ENCODE measurements at places on chromosomes 7 and 10.

DNA sequence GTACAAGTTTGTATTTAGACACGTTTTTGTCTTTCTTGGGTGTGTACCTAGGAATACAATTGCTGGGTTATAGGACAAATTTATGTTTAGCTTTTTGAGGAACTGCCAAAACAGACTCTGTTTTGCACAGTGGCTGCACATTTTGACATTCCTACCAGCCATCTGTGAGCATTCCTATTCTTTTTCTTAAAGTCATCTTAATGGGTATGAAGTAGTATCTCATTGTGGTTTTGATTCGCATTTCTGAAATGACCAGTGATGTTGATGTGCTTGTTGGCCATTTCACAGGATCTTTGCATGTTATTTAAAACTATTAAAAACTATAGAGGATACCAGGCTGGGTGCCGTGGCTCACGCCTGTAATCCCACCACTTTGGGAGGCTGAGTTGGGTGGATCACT lies 32.6 kb upstream of the IL15RA start:
- H3K27me3 ChIP-seq, result no peaks in the 10 kb centered on the region
- no peak for DNase-seq
- H3K4me1 ChIP-seq, result no peaks in the 10 kb centered on the region
- H3K4me3 ChIP-seq, result no peak overlapping the region

DNA sequence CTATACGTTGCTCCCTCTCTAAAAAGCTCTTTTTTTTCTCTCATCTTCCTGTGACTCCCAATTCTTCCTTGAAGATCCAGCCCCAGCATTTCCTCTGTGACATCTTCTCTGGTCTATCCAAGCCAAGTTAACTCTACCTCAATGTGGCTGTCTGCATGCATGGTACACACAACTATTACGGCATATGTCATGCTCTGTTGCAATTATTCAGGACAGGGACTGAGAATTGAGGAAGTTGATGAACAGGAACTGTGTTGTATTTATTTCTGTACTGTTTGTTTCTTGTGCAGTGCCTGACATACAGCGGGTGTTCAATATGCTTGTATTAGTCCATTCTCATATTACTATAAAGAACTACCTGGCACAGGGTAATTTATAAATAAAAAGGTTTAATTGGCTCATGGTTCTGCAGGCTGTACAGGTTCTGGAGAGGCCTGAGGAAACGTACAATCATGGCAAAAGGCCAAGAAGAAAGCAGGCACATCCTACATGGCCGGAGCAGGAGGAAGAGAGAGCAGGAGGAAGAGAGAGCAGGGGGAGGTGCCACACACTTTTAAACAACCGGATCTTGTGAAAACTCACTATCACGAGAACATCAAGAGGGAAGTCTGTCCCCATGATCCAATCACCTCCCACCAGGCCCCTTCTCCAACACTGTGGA lies 6.3 kb downstream of the TRPV5 start:
- no peaks in the 10 kb centered on the region for H3K27me3 ChIP-seq
- H3K27ac ChIP-seq, result no peak overlapping the region
- no peak for DNase-seq
- H3K36me3 ChIP-seq, result no peaks in the 10 kb centered on the region

DNA sequence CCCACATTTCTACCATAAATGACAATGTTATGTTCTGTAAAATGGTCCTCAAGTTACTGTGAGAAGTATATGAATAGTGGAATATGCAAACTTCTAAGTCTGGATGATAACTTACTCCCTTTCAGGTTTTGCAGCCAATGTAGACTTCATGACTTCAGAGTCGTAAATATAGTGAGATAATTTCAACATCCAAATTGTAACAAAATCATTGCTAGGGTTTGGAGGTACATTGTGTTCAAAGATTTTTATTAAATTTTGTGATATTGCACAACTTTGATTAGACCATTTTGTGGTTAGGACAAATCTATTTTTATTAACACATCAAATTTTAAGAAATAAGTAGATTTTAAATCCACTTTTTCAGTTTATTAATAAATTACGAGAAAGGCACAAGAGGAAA lies 270.3 kb downstream of the RNLS start:
- DNase-seq, result no peak
- H3K4me3 ChIP-seq, result no peak overlapping the region
- no peaks in the 10 kb centered on the region for H3K4me1 ChIP-seq
- H3K27me3 ChIP-seq, result no peaks in the 10 kb centered on the region
- no peaks in the 10 kb centered on the region for H3K36me3 ChIP-seq

DNA sequence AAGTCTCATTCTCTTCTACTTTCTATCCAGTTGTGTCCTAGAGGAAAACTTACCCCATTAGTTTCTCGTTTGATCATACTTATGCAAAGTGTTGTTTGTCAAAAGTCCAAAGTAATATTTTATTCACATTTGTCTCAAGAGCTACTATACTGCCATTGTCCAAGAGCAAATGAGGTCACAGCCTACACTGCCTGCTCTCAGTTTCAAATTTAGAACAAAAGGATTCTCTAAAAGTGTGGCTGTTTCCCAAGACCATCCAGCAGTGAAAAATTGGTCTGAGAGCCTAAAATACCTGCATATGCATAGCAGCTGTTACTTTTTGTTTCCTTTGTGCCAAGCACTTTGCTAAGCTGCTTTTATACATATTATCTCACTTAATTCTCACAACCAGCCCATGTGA lies 439.5 kb upstream of the NFE2L3 start:
- DNase-seq, result no peak
- no peaks in the 10 kb centered on the region for H3K27me3 ChIP-seq
- H3K36me3 ChIP-seq, result no peaks in the 10 kb centered on the region
- no peaks in the 10 kb centered on the region for H3K4me1 ChIP-seq

DNA sequence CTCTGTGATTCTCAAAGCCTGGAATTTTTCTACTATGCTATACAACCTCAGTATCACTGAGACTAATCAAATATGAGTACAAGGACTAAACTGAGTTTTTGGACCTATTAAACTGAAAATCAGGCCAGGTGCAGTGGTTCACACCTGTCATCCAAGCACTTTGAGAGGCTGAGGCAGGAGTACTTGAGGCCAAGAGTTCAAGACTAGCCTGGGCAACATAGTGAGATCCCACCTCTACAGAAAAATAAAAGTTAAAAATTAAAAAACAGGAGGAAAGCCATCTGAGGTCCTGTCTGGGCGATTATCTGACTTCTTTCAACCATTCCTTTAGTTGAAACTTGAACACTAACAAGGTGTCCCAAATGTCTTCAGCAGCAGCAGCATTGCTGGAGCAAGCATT lies 7.0 kb downstream of the XRCC2 start:
- no peak for DNase-seq
- no peak overlapping the region for H3K27ac ChIP-seq
- no peaks in the 10 kb centered on the region for H3K4me1 ChIP-seq
- H3K27me3 ChIP-seq, result no peaks in the 10 kb centered on the region

DNA sequence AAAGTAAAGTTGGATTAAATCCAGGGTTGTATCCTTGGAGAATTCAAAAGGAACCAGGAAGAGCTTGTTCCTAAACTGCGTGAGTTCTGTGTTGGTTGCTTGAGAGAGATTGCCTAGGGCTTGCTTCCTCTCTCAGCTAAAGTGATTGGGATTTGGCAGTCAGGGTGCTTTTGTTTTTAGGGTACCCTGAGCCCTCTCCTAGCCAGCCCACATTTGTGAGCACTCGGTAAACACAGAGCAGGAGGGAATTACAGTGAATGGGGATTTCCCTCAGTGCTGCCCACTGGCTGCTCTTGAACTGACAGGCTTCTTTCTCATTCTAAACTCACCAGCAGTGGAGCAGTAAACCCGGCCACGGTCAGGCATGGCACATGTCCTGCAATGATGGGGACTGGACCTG lies 146.9 kb downstream of the TPST1 start:
- DNase-seq, result no peak

DNA sequence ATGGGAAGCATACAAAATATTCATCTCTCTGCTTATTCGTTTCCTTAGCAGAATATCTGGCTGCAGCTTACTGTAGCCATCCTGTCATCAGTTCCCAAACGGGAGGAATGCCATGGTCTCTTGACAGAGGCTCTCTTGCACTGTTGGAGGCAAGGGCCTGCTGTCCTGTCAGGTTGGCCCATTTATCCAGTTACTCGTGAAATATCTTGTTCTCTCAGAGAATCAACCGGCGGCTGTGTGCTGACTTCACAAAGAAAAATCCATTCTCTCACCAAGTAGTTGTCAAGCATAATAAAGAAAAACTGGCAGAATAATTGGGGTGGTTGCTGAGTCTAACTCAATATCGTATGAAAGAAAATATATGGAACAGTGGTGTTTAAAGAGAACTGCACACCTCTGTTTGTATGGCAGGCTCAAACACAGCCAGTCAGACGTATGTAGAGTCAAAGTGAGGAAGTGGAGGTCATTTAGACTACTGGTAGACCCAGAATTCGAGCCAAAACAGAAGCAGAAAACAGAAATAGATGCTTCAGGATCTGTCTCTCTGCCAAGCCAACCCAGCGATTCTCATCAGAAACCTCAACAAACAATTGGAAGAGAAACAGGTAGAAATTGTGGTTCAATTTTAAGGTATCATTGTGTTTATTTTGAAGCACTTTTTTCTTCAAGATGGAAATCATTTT lies 349.2 kb upstream of the PRKCQ start:
- DNase-seq, result no peak
- no peak overlapping the region for H3K27ac ChIP-seq
- no peak overlapping the region for H3K4me3 ChIP-seq
- no peaks in the 10 kb centered on the region for H3K4me1 ChIP-seq
- H3K36me3 ChIP-seq, result no peaks in the 10 kb centered on the region

DNA sequence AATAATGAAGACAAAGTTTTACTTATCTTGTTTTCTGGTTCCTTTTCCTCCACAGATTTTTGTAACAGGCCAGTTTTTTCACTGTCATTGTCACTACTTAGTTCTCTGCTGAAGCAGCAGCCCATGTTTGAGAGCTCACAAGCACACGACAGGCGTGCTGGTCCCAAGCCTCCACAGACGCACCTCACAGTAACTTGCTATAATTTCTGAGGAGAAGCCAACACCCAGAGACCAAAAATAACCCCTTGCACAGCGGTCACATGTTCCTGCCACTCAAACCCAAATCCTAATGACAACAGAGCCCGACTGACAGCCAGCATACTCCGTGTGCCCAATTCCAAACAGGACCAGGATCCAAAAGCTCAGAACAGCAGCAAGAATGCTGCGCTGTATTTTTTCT lies 58.5 kb downstream of the LARP4B start:
- no peak overlapping the region for H3K4me3 ChIP-seq
- no peak for DNase-seq
- no peak overlapping the region for H3K27ac ChIP-seq
- H3K4me1 ChIP-seq, result no peaks in the 10 kb centered on the region
- H3K27me3 ChIP-seq, result no peaks in the 10 kb centered on the region

- no peaks in the 10 kb centered on the region for H3K27me3 ChIP-seq
- H3K4me1 ChIP-seq, result no peaks in the 10 kb centered on the region
- no peak for DNase-seq
- no peak overlapping the region for H3K27ac ChIP-seq
- no peaks in the 10 kb centered on the region for H3K36me3 ChIP-seq
These were observed 152.0 kb downstream of the SVIL start for GRCh38 chr10:29482591-29483431.

GRCh38 chr10:62057359-62057758 lies 155.9 kb downstream of the ARID5B start:
- H3K4me3 ChIP-seq, result no peak overlapping the region
- no peaks in the 10 kb centered on the region for H3K27me3 ChIP-seq
- 0 out of 2 replicates have a peak overlapping the region, but pooled peaks have one; percentile 9 for H3K27ac ChIP-seq
- H3K36me3 ChIP-seq, result peaks cover 16% of the 10 kb centered on the region
- no peak for DNase-seq
- peaks cover 11% of the 10 kb centered on the region for H3K4me1 ChIP-seq

DNA sequence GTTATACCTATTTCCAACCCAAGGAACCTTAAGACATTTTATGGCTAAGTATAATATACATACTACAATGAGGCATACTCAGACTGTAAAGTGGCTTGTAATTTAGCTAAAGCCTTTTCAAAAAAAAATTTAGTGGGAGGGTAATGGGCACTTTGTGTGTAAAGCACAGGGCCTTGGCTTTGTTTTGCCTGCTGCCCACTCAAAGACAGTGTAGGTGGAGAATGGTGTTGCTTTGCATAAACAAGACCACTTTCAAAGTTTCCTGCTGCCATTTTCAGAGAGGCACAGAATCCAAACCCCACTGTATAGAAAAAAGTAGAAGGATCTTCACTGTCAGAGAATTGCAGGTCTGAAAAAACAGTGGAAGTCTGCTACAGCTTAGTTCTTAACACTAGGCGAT lies 21.2 kb upstream of the SLC35B4 start:
- no peak for DNase-seq
- H3K27me3 ChIP-seq, result peaks cover 6% of the 10 kb centered on the region
- no peak overlapping the region for H3K4me3 ChIP-seq
- no peaks in the 10 kb centered on the region for H3K36me3 ChIP-seq
- no peak overlapping the region for H3K27ac ChIP-seq
- no peaks in the 10 kb centered on the region for H3K4me1 ChIP-seq

DNA sequence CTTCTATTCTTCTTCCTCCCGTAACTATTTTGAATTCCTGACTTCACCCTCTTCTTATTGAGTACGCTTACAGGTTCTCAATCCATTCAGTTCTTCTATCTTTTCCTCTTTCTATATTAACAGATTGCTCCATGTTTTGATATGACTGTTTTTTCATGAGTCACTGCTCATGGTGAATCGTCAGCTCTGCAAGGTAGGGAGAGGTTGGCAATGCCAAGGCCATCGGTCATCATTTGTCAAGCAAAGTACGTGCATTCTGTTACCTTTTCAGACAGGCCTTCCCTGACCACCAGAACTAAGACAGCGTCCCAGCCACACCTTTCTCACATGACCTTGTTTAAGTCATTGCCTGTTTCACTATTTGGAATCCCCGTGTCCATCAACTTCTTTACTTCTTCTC lies 1001.9 kb upstream of the SORCS1 start:
- no peaks in the 10 kb centered on the region for H3K4me1 ChIP-seq
- no peak for DNase-seq
- H3K36me3 ChIP-seq, result no peaks in the 10 kb centered on the region
- H3K4me3 ChIP-seq, result no peak overlapping the region

GRCh38 chr7:79612022-79612421 lies 158.6 kb upstream of the MAGI2 start:
- no peaks in the 10 kb centered on the region for H3K27me3 ChIP-seq
- no peak for DNase-seq
- H3K36me3 ChIP-seq, result no peaks in the 10 kb centered on the region
- H3K4me1 ChIP-seq, result no peaks in the 10 kb centered on the region
- H3K4me3 ChIP-seq, result no peak overlapping the region
- no peak overlapping the region for H3K27ac ChIP-seq

- H3K27ac ChIP-seq, result no peak overlapping the region
- H3K36me3 ChIP-seq, result no peaks in the 10 kb centered on the region
- no peak overlapping the region for H3K4me3 ChIP-seq
These were observed 335.3 kb downstream of the GFRA1 start for GRCh38 chr10:115937768-115938056.

DNA sequence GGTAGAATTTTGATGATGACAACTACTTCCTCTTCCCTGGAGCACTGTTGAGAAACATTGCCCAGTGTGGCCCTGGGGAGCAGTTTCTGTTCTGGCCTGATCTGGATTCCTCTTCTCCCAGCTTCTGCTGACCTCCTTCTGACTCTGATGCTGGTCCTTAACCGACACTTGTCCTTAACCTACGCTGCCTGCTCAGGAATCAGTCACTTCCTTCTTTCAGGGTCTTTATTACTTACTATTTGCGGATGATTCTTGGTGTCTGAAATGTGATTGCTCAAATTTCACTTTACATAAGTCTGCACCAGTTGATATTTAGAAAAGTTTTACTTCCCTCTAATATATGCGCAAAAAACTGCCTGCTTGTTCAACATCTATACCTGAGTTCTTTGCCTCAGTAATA lies 164.1 kb downstream of the PTEN start:
- DNase-seq, result no peak
- H3K27me3 ChIP-seq, result no peaks in the 10 kb centered on the region

All from Panc1 (cell line).